ENCODE measurements at places on chromosomes 3 and 15.

GRCh38 chr15:88450125-88450798 is 16.9 kb downstream of the MRPL46 start:
- DNase-seq, result peak; percentile 51

DNA sequence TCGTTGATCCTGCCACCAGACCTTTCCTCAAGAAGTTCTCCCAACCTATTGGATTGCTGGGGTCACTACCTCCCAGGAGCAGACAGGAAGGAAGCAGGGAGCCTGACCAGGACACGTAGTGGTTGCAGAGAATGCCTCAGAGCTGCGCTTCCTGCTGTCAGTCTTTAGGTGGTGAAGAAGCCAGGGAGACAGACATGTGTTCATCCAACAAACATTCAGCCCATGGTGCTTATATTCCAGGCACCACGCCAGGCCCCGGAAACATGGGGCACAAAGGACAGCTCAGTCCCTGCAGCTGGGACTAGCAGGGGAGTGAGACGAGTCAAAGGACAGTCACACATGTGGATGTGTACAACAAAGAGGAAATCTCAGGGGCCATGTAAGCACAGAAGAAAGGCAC is 26.0 kb upstream of the CORO2B start:
- DNase-seq, result no peak

- DNase-seq, result no peak
These were observed 29.4 kb upstream of the LDHAL6B start for GRCh38 chr15:59177317-59177660.

- DNase-seq, result no peak
These were observed 11.9 kb downstream of the TSC22D2 start for GRCh38 chr3:150419959-150420358.

DNA sequence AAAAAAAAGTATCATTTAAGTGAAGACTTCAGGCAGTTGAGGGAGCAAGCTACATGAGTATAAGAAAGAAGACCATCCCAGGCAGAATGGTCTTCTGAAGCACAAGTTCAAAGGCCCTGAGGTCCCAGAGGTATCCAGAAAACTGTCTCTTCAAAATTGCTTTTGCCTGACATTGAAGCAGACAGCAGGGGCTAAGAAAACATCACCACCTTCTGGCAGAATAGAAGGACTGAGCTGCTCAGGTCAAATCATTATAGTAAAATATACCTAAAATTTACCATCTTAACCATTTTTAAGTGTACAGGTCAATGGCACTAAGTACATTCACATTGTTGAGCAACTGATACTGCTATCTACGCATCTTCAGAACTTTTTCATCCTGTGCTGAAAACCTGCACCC is 16.4 kb downstream of the GPR160 start:
- peak; percentile 18 for DNase-seq

DNA sequence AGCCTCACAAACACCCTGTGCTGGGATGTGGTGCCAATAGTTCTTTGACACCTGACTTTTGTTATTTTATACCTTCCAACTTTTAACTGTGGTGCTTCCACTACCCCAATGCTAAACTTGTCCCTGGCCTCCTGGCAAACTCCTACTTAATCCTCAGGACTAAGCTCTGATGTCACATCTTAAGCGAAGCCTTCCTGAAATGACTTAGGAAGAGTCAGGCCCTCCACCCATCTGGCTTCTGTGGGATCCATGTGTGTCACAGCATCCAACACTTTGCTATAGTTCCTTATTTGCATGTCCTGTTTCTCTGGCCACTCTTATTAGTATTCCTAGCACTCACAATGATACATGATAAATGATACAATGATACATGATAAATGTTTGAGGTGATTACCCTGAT is 133.2 kb downstream of the FILIP1L start:
- DNase-seq, result no peak

GRCh38 chr3:112561484-112561733 is 353 bp downstream of the ATG3 start:
- DNase-seq, result peak; percentile 37

DNA sequence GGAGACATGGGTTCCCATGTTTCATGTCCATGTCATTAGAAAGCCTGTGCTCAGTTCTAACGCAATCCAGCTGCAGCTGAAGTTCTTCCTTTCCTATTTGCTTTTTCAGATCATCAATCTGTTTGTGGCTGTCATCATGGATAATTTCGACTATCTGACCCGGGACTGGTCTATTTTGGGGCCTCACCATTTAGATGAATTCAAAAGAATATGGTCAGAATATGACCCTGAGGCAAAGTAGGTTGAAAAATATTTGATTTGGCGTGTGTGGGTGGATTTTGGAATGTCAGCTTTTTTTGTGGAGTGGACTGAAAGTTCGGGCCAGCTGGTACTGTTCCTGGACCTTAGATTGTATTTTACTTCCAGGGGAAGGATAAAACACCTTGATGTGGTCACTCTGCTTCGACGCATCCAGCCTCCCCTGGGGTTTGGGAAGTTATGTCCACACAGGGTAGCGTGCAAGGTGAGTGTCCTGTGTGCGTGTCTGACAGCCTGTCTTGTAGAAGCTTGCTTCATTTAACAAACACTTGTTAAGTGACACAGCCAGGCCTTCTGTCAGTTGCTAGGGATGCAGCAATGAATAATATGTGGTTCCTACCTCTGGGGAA is 69.6 kb downstream of the CHDH start:
- no peak for DNase-seq

- DNase-seq, result no peak
These were observed 19.8 kb downstream of the MORC1 start for GRCh38 chr3:109098079-109098644.

GRCh38 chr15:79700951-79701480 is 195.8 kb downstream of the MTHFS start:
- no peak for DNase-seq

DNA sequence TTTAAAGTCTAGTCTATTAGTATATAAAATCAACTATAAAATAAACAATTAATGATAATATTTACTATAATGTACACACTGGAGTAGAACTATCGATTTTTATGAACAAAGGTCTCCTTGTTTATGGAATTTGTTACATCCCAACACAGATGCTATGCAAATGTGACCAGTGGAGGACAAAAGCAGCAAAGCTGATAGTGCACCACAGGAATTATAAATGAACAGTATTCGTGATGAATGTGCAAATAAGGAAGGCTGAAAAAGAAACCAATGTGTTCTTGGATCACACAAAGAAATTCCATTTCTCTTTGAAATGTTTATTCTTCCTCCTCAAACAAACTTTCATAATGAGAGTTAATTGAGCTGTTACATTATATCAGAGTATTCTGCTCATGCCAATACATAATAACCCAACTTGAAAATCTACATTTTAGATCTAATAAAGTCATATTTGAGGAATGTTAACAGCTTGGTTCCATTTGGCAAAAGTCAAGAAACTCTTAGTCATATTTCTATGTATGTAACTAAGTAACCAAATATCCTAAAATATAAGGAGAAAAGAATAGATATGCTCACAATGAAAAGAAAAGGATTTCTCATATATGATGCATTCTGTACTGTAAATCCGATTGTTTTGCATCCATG is 79.3 kb downstream of the NEK10 start:
- DNase-seq, result no peak

GRCh38 chr3:109597444-109597843 is 260.1 kb upstream of the DPPA4 start:
- DNase-seq, result no peak

- DNase-seq, result no peak
These were observed 35.4 kb downstream of the ACAN start for GRCh38 chr15:88838667-88839066.

DNA sequence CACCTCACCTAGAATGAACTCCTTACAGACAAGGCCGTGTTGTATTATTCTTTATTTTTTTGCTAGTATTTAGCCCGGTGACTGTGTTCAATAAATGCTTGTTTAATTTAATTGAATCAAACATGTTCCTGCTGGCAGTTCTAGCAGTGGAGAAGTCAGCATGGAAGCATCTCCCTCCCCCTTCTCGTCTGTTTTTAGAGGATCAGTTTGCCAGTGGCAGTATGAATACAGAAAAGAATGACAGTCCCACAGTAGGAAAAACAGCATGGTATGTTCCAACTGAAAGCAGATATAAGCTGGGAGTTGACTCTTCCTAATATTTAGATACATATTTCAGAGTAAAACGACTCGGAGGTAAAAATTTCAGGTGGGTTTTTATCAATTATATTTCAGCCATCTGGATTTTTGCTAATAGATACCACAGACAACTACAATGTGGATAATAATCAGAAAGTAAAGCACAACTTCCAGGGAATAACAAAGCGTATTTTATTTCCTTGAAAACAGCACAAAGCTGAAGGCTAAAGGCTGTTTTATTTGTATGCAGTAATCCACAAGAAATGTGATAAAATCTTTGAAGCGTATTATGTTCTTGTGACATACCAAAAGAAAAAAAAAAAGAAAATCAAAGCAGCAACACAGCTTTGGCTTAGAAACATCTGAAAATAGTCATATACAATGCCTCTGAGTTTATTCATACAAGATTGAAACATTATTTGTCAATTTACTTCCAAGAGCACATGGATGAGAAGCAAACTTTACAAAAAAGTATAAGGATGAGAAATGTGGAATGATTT is 244.5 kb upstream of the KCNMB2 start:
- no peak for DNase-seq

GRCh38 chr15:27820722-27821121 is 278.4 kb downstream of the OCA2 start:
- no peak for DNase-seq

DNA sequence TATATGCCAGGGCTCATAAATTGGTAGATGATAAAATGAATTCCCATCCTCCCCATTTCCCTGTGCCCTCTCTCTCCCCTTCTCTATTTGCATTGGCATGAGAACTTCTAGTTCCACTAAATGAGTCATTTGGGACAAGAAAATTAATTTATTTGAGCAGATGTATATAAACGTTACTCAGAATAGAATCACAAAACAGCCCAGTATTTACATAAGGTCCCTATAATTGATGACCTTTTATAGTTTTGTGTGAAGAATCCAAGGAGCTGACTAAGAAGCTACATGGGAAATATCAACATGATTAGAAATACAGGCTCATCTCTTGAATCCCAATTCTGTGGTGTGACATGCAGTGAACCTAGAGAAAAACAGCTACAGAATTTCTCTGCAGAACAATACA is 617.7 kb upstream of the NR2F2 start:
- no peak for DNase-seq

- DNase-seq, result no peak
These were observed 92.6 kb upstream of the CHL1 start for GRCh38 chr3:103991-104390.

DNA sequence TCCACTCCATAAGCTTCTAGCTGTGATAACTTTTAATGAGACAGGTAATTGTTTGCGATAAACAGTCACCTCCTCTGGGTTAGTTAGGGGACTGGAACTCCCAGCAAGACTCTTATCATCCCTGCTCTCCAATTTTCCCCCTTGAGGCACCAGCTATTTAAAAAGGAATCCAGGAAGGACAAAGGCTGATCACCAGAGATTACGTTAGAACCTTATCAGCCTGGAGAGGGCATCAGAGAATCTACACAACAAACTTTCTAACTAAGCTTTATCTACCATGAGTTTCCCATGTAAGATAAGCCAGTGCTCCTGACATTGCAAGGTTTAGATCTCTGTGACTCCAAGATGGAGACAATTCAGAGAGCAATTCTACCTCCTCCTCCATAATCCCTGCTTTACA is 31.3 kb downstream of the GPR176 start:
- no peak for DNase-seq

DNA sequence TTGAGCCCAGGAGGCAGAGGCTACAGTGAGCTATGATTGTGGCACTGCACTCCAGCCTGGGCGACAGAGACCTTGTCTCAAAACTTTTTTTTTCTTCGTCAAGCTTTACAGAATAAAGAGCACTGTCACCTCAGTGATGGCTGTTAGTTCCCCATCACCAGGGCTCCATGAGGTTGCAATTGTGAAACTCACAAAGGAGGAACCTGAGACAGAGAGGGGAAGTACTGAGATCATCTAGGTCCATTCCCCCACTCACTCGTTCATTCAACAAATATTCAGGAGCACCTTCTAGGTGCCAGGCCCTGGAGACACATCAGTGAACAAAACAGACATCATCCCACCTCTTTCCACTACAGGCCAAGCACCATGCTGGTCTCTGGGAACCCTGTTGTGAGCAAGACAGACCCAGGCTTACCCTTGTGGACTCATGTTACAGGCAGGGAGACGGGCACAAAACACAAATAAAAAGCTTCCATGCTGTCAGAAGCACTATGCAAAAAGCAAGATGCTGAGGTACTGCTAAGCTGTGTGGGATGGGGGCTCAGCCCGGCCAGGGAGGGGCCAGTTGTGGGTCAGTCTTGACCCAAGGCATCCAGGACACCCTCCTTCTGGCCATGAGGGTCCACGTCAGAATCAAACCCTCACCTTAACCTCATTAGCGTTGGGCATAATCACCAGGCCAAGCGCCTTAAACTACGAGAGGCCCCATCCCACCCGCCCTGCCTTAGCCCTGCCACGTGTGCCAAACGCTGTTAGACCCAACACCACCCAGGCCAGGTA is 2.1 kb upstream of the RHO start:
- DNase-seq, result peak; percentile 61

DNA sequence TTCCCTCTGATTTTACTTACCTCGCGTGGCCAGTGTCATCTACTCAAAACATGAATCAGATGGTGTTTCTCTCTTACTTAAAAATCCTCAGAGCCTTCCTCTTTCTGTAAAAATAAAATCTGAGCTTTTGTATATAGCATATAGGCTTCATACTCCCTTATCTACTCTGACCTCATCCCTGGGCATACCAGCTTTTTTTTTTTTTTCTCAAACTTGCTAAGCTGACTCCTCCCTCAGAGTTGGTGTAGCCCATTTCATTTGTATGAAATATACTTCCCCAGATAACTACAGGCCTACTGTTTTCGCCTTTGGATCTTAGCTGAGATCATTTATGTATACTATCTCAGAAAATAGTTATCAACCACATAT is 648.9 kb upstream of the ALCAM start:
- no peak for DNase-seq

- no peak for DNase-seq
These were observed 531.4 kb downstream of the ZIC1 start for GRCh38 chr3:147940405-147941193.

- DNase-seq, result no peak
These were observed 604.9 kb upstream of the AGTR1 start for GRCh38 chr3:148092624-148093347.

GRCh38 chr15:79406210-79406609 is 25.9 kb upstream of the MINAR1 start:
- DNase-seq, result no peak

GRCh38 chr15:44794072-44794471 is 57.7 kb downstream of the TRIM69 start:
- DNase-seq, result no peak

Data from GM19239 (cell line).